ENCODE measurements at places on chromosomes 6 and 20.

DNA sequence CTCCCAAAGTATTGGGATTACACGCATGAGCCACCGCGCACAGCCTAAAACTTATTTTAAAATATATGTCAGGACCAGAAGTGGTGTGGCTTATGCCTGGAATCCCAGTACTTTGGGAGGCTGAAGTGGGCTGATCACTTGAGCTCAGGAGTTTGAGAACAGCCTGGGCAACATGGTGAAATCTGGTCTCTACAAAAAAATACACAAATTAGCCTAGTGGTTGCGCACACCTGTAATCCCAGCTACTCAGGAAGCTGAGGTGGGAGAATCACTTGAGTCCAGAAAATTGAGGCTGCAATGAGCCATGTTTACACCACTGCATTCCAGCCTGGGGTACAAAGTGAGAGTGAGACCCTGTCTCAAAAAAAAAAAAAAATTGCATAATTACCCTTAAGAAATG is 13.7 kb downstream of the PXT1 start:
- DNase-seq, result no peak

- DNase-seq, result no peak
These were observed 530 bp downstream of the GOPC start for GRCh38 chr6:117601811-117602150.

- no peak for DNase-seq
These were observed 1.5 kb downstream of the TFAP2B start for GRCh38 chr6:50819904-50820868.

- DNase-seq, result no peak
These were observed 76.4 kb upstream of the ADGRF4 start for GRCh38 chr6:47621838-47622449.

GRCh38 chr20:61314326-61315010 is 62.4 kb downstream of the CDH4 start:
- no peak for DNase-seq

- no peak for DNase-seq
These were observed 1.5 kb downstream of the PSORS1C1 start for GRCh38 chr6:31115941-31116560.

GRCh38 chr20:61527626-61528025 is 275.6 kb downstream of the CDH4 start:
- no peak for DNase-seq

GRCh38 chr6:154404791-154405400 is 48.3 kb upstream of the IPCEF1 start:
- DNase-seq, result no peak

DNA sequence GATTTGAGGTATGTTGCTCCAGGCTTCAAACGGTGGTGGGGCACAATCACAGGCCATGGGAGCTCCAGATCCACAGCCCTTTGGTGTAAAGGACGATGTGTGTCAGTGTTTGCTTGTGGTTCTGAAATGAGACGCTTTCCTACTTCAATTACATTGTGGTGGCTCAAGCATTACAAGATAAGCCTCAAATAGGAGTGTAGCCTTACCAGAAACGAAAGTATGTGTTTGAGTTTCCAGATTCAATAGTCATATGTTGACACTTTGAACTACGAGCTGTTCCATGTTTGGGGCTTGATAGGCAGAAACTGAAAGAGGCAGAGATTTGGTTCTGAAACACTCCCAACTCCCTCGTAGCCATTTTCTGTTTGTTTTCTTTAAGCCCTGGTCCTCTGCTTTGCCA is 187.1 kb downstream of the MYLK4 start:
- no peak for DNase-seq

GRCh38 chr6:6436946-6437345 is 116.5 kb upstream of the F13A1 start:
- DNase-seq, result no peak

DNA sequence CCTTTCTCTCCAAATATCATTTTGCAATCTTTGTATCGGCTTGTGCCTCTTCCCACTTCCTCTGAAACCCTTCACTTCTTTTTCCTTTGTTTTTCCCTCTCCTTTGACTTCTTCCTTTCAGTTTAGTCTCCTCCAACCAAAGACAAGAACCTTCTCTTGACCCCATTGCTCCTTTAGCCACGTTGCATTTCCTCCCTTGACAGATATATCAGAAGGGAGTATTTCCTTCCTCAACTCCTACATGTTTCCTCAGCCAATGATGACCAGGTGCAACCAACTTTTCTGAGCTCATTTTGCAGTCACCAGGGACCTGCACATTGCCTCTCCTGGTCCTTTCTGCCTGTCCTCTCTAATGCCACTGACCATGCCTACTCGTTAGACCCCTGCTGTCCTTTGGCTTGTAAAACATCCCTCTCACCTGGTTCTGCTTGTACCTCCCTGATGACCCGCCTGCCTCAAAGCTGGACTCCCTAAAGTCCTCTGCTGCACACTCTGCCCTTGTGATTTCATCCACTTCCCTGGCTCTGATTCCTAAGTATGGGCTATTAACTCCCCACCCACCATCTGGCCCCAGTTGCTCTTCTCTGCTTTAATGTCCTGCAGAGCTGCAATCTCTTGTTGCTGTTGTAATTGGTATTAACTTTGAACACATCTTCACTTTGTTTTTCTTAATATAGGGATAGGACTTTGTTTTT is 27.4 kb downstream of the SLC22A16 start:
- DNase-seq, result no peak

- DNase-seq, result no peak
These were observed at the start of gene PTGIS for GRCh38 chr20:49567421-49568277. Gene PTGIS (minus strand): TSS chr20:49568137. CDS start chr20:49568116, 21 bp downstream.

DNA sequence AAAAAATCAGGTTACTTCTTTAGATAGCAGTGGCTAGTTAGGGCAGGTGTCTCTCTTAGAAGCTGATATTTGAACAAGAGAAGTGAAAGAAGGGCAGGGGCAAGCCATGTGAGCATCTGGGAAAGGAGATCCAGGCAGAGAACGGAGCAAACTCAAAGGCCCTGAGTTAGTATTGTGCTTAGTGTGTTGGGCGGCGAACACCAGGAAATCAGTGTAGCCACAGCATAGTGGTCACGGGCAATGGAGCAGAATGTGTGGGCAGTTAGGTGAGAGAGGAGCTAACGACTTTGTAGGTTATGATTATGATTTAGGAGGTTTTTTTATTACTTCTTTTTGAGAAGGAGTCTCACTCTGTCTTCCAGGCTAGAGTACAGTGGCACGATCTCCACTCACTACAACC is 229.3 kb downstream of the TMEM242 start:
- no peak for DNase-seq

DNA sequence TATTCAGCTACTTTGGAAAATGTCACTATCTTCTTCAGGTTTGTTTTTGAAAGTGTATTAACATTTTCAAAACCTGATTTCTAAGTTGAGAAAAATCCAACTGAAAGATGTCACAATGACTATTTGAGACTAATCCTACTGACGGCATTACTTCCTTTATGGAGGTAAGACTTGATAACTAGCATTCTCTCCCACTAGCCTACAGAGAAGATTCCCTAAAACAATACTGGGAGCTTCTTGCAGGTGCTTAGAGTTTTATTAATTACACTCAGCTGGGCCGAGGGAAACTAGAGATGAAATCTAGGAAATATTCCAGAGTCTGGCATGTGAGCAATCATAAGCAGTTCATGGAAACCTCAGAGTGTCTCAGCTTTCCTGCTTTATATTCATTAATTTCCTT is 114.0 kb downstream of the LCA5 start:
- DNase-seq, result no peak

- no peak for DNase-seq
These were observed 102.9 kb upstream of the ZNF184 start for GRCh38 chr6:27575594-27576361.

- DNase-seq, result no peak
These were observed 7.7 kb downstream of the KIF3B start for GRCh38 chr20:32285082-32285620.

- DNase-seq, result no peak
These were observed 2.6 kb upstream of the MUC22 start for GRCh38 chr6:31007694-31008093.

GRCh38 chr20:21710341-21710740 is 4.9 kb downstream of the PAX1 start:
- DNase-seq, result no peak

Measured in stimulated activated CD8-positive, alpha-beta memory T cell treated with anti-CD3 and anti-CD28 coated beads, Interleukin-12 subunit alpha, Interleukin-12 subunit beta, amount 100 ng/mL, for 1 hour (primary cell).